SK-N-DZ (cell line): ENCODE measurements at places on chromosomes 2 and 18.

GRCh38 chr18:6139007-6139406, 243.7 kb upstream of the TMEM200C start:
- no peak for DNase-seq

DNA sequence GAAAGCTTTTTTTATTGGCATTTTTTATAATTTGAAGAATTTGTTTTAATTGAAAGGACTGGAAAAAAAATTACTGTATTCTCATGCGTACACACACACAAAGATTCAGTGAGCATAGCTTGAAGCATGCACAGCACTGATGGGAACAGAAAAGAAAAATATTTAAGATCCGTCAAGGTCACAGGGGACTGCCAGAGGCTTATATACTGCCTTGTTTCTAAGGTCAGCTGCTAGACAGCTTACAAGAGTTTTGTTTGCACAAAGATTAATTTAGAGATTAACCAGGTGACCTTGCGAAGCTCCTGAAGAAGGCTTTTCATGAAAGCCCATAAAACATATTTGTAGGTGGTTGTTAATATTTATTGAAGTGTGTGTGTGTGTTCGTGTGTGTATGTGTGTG, 396.3 kb downstream of the TRIB2 start:
- no peak for DNase-seq

- no peak for DNase-seq
Observed at GRCh38 chr2:119910566-119910965, 102.3 kb upstream of the EPB41L5 start.

DNA sequence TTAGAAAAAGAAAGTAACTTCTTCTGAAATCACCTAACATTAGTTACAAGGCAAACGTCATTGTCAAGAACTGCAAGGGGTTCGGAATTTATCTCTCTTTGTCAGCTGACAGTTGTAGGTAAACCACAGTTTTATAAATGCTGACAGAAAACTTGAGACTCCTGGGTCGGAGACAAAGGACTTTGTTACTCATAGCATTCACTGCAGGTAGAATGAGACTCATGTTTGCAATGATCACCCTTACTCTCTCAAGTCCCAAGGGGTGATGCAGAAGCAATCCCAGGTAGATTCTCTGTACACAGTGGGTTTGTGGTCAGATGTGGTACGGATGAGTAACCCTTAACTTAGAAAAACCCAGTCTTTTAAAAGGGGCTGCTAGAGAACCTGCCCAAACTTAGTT, 757.8 kb downstream of the TRIB2 start:
- no peak for DNase-seq

DNA sequence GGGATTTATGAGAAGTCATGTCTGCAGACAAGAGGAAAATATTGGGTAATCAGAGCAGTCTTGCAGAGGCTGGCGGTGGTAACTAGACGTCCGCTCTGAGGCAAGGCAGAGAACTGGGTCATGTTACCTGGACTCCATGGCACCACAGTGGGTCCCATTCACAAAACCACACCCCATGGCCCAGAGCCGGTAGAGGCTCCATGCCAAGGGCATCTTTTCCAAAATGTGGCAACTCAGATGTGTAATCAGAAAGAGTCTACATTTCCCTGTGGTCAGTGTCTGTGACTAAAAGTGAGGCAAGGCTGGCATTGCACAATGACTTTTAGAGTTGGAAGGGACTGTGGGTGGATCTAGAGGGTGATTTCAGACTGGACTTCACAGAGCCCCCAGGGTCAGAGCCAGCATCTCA, 113.1 kb downstream of the MREG start:
- no peak for DNase-seq

DNA sequence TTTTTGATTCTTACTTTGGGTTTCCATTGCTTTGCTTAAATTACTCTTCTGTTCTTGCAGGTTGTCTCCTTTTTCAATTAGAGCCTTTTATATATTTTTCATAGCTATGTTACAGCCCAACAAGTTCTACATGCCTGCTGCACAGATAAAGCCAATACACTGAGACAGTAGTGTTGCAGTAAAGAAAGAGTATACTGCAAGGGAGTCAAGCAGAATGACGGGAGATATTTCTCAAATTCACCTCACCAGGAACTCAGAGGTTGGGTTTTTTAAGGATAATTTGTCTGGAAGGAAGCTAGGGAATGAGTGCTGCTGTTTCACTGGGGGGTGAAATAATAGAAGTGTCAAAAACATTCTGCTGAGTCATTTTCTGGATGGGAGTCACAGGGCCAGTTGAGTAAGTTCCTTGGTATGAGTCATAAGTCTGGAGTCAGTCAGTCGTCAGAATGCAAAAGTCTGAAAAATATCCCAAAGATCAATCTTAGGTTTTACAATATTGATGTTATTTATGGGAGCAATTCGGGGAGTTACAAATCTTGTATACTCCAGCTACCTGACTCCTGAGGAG, 193.0 kb upstream of the RGPD4 start:
- no peak for DNase-seq

- no peak for DNase-seq
Observed at GRCh38 chr2:102508863-102509262, 35.8 kb downstream of the SLC9A4 start.

DNA sequence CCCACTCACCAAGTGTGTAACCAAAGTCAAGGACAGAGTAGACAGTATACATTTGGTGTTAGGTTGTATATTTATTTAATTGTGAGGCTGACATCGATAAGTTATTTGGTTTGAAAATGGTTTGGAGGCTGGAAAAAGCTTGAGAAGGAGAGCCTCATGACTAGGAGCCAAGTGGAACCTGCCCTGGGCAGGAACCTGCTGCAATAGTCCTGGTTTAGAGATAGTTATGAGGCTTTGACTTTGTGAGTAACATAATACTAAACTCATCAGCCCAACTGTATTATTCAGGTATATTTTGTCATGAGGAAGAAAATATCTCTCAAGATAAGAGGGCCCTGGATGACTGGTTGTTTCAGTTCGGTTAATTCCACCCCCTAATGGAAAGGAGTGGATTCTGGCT, 234.3 kb upstream of the CYRIA start:
- DNase-seq: no peak

DNA sequence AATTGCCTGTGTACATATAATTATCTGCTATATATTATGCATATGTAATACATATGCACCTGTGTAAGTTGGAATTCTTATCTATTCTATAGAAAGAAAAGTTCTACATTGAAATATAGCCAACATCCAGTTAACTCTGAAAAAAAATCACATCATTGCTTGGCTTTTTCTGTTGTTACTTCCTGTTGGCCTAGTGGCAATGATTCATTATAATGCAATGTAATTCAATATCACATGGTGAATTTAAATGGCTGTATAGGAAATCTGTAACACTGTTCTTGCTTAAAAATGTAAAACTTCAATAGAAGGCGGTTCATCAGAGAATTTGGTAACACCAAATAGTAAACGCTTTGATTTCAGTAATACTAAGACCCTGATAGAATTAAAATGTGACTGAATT, 44.5 kb upstream of the MAP4K3 start:
- DNase-seq: no peak

DNA sequence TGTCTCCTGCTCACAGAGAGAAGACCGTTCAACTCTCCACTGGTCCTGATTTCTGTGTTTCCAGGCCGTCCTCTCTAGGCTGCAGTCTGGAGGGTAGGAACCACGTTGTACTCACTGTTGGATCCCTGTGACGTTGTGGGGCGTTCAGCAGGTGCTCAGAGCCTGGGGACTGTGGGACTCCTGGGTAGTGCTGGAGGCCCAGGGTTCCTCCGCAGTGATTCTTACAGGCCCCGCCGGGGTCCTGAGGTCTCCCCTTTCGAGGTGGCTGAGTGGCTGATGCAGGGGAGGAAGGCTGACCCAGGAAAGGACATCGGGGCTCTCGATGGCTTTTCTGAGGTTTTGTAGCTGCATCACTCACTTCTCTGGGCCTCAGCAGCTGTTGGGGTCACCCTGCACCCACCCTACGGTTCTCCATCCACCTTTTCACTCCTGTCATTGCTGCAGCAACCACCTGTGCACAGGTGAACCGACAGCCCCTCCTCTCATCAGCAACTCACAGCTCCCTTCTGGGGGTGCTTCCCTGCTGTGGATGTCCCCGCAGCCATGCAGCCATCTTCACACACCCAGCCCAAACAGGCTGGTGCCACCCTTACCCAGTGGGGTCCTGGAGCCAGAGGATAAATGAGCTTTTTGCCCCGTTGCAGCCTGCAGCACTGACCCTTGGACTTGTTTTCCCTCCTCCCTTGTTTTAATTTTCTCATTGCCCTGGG, 169.6 kb upstream of the HDAC4 start:
- DNase-seq: no peak

DNA sequence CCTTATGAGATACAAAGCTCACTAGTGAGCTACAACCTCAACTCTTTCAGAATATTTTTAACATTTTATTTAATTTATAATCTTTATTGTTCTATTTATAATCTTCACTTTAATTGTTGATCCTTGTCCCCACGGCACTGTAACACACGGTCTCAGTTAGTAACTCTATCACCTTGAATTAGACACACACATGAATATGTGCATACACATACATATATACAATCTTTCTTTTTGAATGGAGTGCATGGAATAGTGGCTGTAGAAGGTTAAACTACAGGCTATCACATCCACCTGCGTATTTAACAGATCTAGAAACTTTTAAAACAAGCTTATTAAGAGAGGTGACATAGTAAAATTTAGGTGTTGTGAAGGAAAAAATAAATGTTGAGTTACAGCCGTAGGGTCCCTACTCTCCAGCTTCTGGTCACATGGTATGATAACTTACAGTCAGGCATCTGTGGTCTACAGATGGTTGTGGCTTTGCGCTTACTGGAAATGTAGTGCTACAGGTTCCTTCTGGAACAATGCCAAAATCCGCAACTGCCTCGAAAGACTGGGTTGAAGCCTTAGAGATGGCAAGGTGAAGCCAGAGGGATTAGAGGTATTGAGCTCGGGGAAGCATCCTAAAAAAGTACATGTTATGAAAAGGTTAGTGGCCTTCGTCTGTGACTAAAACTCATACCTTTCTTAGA, 1324.1 kb upstream of the SLC39A10 start:
- DNase-seq: no peak

GRCh38 chr2:127707890-127708648, 6.8 kb downstream of the SFT2D3 start:
- DNase-seq: no peak

DNA sequence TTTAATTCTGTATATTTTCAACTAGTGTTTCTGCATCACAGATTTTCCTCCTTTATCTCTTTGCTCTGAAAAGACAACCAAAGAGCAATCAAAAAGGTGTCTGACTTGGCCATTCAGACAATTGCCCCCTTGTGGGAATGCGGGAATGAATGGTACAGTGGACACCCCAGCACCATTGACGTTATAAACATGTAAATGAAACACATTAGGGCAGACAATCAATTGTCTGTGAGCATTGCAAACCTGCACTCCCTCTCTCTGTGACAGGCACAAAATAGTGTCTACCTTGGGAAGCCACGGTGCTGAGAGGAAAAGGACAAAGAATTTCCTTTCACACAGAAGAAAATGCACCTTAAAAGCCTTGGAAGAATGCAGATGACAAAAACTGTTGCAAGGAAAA, 8.0 kb downstream of the ZEB2 start:
- no peak for DNase-seq

GRCh38 chr2:200584639-200585038, 1.2 kb upstream of the AOX1 start:
- DNase-seq: no peak

GRCh38 chr2:74327199-74327598, 16.0 kb downstream of the SLC4A5 start:
- no peak for DNase-seq

GRCh38 chr2:182062329-182062972, 76.8 kb downstream of the PPP1R1C start:
- no peak for DNase-seq

DNA sequence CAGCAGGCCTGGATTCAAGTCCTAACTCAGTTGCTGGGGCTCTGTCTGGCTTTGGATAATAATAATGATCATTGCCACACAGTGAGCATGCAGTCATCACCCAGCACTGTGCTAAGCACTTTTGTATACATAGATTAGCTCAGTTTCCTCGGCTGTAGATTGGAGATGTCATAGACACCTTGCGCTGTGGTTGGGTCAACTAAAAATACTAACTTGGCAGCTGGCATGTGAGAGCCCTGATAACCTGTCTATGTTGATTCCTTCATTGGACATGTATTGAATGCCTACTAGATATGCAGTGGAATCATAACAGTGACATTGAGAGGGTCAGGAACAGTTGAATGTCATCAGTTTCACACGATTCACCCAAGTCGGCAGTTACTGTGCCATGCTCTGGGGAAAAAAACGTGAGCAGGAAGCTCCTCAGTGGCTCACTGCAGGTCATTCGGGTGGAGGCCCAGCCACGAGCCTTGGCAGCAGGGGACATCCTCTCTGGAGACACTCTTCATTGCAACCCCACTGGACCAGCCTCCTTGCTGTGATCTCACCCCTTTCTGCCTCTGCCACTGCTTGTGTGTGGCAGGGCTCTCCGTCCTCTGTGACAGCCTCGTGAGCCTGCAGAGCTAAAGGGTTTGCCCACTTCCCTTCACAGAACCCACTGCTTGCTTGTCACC, 85.3 kb downstream of the NPAS2 start:
- no peak for DNase-seq

DNA sequence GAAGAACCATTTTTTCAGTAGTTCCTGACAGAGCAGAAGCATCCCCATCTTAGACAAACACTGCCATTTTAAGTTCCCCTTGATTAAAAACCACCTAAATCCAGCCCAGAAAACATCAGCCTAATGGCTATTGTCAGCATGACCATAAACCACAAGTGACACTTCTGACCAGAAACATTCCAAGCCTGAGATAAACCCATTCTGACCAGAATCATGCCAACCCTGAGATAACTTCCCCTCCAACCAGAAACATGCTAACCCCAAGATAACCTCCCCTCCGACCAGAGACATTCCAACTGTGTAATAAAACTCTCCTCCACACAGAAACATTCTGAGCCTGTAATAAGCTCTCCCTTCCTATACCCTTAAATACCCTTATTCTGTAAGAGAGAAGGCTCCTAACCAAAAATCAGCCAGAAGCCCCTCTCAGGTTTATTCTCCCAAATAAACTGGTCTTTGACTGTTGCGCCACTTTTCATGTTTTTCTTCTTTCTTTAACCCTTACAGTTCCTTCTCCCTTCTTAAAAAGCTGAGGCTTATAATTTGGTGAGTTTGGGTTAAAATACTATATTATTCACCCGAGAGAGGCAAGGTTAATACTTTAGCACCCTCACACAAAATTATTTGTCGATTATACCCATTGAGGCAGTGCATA, 149.7 kb downstream of the HNMT start:
- DNase-seq: no peak

GRCh38 chr18:57833441-57834101, 30.5 kb upstream of the ATP8B1 start:
- no peak for DNase-seq

- no peak for DNase-seq
Observed at GRCh38 chr2:164114937-164115336, 379.1 kb upstream of the FIGN start.

GRCh38 chr2:239846789-239847676, 178.1 kb downstream of the NDUFA10 start:
- DNase-seq: no peak

DNA sequence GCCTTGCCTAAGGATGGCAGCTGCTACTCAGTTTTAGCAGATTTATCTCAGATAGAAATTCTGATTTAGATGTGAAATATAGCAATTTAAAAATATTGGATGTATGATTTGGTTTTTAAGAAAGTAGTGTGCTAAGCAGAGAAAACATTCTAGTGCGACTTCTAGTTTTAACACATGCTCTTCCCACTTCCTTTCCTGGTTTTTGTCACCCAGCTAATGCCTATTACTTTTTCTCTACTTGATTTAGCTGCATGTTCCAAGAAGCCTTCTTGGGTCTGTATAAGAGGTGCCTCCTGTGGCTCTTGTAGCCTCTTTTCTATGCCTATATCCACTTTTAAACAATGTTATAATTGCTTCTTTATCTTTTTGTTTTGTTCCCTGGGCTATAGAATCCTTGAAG, 53.0 kb downstream of the GPD2 start:
- DNase-seq: no peak
